ENCODE measurements at places on chromosomes 7 and 10.

DNA sequence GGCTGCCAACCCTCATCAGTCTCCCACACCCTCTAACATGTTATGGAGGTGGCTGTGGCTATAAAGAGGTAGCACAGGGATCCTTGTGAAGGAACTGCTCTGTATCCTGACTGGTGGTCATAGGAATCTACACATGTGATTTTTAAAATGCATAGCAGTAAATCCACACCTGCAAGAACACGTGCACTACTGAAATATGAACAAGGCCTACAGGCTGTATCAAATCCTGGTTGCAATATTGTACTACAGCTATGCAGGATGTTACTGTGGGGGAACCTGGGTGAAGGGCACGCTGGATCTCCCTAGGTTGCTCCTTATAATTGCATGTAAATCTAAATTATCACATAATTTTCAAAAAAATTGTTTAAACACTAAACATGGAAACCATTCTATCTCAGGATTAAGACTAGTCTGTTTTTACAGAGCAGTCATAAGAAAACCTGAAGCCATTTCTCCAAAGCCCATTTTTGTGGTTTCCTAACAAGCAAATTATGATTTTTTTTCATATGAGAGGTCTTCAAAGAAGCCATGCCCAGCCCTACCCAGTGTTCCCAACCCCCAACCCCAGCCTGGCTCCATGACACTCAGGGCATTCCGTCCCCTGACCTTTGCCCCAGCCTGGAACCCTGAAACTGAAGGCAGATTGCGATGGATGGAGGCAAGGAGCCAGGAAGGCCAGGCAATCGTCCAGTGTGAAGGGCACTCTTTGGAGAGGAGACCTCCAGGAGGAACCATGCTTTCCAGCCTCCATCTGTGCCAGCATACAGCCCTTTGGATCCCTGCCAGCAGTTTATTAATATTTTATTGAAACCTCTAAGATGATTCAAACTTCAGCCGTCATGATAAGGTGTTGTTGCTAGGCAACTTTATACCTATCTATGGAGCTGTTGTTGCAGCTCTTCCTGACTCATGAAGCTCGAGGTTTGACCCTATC is 161.0 kb downstream of the GRID1 start:
- DNase-seq: no peak

DNA sequence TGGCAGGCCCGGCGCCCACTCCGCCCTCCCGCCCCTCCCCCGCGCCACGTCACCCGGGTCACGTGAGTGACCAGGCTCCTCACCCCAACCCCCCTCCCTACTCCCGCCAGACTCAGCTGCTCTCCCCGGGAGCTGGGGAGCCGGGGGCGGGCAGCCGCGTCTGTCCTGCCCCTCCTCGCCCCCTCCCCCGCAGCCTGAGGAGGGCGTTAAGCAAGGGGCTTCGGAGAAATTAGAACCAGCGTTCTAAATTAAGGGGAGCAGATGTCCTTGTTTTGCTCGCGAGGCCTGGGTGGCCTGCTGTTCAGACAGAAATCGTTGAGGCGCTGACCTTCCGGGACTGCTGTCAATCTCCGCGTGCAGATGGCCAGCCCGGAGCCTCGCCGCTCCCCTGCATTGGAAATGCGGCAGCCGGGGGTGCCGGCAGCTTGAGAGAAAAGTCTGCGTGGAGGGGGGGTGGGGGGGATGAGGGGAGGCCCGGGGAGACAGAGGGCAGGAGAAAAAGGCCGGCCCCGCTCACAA is 102.2 kb upstream of the ZNF438 start:
- DNase-seq: peak; percentile 45

DNA sequence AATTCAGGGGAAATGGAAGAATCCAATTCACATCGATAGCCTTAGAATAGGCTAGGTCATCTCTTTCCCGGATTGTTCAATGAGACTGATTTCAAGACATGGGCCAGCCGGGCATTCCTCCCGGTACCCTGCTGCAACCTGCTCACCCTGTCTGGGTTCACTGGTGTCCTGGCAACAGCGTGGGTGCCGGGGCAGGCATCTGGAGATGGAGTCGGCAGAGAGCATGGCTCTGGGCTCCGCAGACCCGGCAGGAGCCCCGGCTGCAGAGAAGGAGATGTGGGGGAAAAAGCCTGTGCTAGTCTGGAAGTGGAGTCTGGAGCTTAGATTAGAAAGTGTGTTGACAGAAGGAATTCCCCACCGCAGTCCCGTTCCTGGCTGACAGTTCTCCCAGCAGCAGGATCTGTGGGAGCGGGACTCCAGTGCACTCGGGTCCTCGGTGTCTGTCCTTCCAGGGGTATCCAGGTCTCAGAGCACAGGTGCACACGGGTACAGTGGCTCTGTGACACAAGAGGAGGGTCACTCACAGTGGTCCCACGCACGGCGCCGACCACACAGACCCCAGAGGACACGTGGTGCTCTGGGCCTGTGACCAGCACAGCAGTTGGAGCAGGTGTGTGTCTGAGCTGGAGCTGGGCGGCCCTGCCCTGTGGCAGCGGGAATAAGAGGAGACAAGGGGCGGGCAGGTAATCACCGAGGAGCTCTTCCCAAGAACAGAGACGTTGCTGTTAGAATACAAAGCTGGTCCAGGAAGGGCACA is 65.7 kb upstream of the PITRM1 start:
- no peak for DNase-seq

DNA sequence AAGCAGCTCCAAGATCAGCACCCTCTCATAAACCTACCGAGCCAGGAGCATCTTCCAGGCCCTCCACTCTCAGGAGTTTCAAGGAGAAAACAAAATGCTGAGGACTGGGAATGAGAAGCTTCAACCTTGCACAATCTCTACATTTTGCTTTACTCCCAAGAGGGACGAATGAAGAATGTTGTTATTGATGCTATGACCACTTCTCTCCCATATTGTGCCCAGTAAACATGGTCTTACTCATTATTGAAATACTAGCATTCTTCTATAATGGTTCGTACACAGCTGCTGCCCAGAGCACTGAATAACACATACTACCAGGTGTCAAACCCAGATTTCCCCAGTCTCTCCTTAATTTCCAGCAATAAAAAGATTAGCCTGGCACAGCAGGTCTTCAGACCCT is 63.4 kb upstream of the BET1 start:
- no peak for DNase-seq

DNA sequence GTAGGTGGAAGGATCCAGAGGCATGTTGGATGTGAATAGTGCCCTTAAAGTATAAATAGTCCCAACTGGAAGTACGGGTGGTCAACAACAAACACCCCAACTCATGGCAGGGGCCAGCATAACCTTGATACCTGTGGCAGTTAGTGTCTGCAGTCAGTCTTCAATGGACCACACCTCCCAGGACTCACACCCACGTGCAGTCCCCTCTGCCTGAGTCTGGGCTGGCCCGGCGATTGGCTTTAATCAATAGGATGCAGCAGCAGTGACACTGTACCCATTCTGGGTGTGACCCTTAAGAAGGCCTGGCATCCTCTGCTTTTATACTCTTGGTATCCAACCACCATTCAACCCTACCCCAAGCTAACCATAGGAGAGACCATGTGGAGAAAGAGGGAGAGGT is 18.6 kb downstream of the DRGX start:
- no peak for DNase-seq

DNA sequence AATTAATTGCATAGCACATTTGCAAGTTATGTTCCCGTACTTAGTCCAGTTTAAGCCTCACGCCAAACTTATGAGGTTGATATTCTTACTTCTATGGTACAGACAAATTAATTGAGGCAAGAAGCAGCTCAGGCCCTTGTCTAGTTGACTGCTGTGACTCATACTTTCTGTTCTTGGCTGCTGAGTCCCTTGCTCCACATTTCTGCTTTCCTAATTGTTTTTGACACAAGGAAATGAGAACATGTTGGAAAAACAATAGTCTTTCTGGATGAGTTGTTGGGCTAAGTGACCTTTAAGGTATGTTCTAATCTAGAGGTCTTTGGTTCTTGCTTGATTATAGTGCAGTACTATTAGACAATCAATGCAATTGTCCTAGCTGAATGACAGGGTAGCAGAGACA is 331.8 kb downstream of the NRG3 start:
- no peak for DNase-seq

DNA sequence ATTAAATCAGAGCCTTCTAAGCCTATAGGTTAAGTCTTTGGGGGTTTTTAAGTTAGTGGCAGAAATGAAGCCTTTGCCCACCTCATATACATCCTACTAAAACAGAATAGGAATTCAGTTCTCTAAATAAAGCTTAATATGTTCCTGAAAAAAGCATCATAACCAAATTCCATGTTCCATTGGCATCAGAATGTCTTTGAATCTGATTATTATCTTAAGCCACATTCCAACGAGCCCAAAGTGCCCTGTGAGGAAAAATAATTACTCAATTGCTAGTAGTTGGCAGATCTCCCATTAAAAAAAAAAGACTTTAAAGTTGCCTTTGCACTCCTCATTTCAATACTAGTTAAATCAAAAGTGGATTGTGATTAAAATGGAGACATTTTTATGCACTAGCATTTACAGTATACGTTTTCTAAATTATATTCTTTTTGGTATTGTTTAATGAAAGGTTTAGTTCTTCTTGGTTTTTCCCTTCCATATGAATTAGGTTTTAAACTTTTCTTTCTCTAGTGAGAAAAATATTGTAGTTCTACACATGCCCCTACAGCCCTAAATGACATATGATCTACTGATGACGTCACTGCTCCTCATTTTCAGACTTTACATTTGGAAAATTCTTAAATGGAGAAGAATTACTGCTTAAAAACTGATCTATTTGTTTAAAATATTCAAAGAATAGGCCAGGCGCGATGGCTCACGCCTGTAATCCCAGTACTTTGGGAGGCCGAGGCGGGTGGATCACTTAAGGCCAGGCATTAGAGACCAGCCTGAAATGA is 54.3 kb upstream of the CABCOCO1 start:
- DNase-seq: no peak

- no peak for DNase-seq
Measured at GRCh38 chr7:77627309-77627676, 69.0 kb upstream of the RSBN1L start.

- DNase-seq: no peak
Measured at GRCh38 chr10:10911035-10911434, 106.6 kb upstream of the CELF2 start.

- peak; percentile 45 for DNase-seq
Measured at GRCh38 chr10:135601-136464, 578 bp downstream of the ZMYND11 start.

- no peak for DNase-seq
Measured at GRCh38 chr7:116111475-116111874, 80.9 kb upstream of the TFEC start.

DNA sequence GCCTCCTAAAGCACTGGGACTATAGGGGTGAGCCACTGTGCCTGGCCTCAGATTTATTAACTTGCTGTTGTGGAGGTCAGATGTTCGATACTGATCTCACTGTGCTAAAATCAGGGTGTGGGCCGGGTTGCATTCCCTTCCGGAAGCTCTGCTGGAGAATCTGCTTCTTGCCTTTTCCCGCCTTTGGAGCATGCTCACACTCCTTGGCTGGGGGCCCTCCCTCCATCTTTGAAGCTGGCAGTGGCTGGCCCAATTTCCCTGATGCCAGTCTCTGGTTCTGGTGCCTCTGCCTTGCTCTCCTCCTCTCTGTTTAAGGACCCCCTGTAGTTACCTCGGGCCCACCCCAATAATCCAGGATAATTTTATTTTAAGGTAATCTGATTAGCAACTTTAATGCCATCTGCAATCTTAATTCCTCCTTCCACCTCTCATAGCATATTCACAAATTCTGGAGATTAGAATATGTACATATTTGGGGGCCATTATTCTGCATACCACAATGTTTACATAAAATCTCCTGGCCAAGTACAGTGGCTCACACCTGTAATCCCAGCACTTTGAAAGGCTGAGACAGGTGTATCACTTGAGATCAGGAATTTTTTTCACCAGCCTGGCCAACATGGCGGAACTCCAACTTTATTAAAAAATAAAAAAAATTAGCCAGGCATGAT is 7.9 kb upstream of the PITRM1 start:
- DNase-seq: no peak
